Hippocampal formation (tissue), 2 donors: ENCODE measurements at places on chromosomes 6 and 20.

GRCh38 chr6:48184648-48185047 lies 73.7 kb upstream of the PTCHD4 start:
- no peak for DNase-seq

- DNase-seq: no peak
Measured at GRCh38 chr20:40583636-40584035, 105.4 kb downstream of the MAFB start.

- no peak for DNase-seq
Measured at GRCh38 chr20:8364734-8365078, 232.6 kb downstream of the PLCB1 start.

DNA sequence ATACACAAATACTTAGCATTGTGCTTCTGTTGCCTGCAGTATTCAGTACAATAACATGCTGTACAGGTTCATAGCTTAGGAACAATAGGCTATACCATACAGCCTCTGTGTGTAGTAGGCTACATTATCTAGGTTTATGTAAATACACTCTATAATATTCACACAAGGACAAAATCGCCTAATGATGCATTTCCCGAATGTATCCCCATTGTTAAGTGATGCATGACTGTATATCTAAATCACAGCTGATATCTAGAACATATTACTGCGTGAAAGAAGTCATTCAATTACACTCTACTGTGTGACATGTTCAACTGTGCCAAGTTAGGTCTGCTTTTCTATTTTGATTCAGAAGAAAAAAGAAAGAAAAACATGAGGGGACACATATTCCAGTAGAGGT lies 633.5 kb downstream of the RFPL4B start:
- no peak for DNase-seq

DNA sequence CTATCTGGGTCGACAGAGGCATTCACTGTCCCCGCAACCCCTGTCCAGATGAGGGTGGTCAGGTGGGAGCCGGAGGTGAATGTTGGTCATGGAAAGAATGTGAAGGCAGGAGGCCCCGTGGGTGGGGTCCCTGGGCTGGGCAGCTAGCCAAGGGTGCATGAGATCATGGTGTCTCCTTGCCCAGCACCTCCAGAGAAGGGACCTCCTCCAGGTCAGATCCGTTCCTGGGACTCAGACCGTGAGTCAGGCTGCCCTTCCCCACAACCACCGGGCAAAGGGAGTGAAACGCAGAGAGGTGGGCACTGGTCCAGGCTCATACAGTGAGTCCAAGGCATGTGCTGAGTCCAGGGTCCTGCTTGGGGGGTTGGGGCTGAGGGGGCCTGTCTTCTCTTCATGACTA lies 3.5 kb downstream of the FOXS1 start:
- no peak for DNase-seq
